ENCODE measurements at places on chromosomes 2 and 18.

- no peak for DNase-seq
Observed at GRCh38 chr2:202193881-202194353, 44.5 kb downstream of the SUMO1 start.

DNA sequence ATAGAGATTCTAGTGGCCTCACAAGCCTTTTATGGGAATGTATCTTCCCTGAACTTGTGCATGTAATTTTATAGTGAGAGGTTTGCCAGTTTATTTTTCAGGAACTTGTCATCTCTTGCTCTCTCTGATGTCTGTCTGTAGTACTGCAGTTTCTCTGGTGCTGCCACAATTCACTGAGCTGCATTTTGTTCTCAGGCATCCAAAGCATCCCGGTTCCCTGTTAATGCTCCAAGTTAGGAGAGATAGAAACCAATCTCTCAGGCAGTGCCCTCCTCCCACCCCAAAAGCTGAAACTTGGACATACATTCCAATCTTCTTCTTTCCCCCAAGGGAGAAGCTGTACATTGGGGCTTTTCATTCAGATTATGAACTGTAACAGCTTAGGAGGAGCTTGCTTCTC lies 30.1 kb upstream of the GRB14 start:
- no peak for DNase-seq

- DNase-seq = no peak
Observed at GRCh38 chr2:143452817-143453451, 323.7 kb downstream of the ARHGAP15 start.

DNA sequence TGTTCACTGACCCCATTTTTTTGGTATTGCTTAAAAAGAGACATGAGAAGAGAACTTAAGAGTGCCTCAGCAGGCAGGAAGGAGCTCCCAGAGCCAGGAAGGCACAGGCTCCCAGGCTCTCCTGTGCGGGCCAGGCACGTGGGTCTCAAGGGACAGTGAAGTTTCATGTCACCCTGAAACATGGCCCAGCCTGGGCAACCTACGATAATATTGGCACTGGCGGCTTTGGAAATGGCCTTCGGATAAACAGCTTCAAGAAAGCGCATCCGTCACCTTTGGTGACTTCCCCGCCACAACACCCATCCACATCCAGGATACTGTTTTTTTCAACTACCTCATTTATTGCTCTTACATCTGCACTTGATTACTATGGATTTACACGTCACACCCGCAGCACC lies 30.5 kb downstream of the PXDN start:
- DNase-seq = no peak

DNA sequence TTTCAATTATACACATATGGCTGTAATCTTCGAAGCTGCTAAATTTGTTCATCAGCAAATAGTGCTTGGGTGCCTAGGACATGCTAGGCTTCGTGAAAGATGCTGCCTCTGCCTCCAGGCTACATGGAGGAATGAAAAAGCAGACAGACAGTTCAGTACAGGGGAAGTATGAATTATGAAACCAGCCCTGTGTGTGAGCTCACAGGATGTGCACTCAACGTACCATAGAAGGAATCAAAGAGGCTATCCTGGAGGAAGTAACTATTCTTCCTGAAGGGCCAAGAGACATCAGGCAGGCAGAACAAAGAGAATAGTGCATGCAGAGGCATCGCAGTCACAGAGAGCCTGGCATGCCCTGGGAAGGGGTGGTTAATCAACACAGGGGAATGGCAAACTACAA lies 61.4 kb downstream of the DYM start:
- DNase-seq = peak; percentile 54

GRCh38 chr2:36536776-36537175 lies 61.2 kb downstream of the FEZ2 start:
- no peak for DNase-seq

DNA sequence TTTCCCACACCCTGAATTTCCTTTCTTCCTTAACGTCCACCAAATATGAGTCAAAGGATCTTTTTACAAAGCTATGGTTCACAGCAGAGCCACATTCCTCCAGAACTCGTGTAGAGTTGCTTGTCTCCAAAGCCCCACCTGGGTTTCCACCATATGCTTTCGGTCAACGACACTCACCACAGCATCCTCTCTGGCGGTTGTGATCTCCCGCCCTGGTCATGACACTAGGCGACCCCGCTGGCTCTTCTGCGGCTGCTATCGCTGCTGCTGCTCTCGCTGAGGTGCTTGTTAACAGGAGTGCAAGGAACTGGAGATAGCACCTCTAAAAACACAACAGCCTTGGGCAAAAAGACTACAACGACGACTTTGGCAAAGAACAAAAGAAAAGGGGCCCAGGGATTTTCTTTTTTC lies 340 bp downstream of the SLC40A1 start:
- DNase-seq = peak; percentile 41

GRCh38 chr2:217618744-217619143 lies 384.1 kb downstream of the TNS1 start:
- no peak for DNase-seq
